Memory B cell (primary cell): ENCODE measurements at places on chromosomes 7 and 10.

- DNase-seq = no peak
- peaks cover 21% of the 10 kb centered on the region for H3K4me1 ChIP-seq
- peaks cover 4% of the 10 kb centered on the region for H3K27me3 ChIP-seq
- no peak overlapping the region for H3K27ac ChIP-seq
- H3K4me3 ChIP-seq = no peak overlapping the region
- H3K36me3 ChIP-seq = no peaks in the 10 kb centered on the region
Measured at GRCh38 chr7:106018566-106019469, 55.8 kb downstream of the CDHR3 start.

DNA sequence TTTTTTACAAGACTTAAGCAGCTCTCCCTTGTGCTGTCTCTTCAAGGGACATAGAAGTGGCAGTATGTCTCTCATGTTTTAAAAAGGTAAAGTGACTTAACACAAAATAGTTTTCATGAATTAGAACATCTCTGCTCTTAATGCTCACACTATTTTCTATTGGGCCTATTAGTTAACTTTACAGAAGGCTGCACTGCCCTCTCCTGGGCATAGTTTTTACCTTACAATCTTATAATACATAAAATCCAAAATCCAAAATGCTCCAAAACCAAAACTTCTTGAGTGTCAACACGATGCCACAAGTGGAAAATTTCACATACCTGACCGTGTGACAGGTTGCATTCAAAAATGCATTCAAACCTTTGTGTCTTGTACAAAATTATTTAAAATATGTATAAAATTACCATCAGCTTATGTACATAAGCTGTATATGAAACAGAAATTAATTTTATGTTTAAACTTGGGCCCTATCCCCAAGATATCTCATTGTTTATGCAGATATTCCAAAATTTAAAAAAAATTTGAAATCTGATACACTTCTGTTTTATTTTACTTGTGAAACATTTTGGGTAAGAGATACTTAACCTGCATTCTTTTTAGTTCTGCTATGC, 25.8 kb downstream of the TES start:
- no peak overlapping the region for H3K4me3 ChIP-seq
- peak; percentile 48 for DNase-seq
- H3K27ac ChIP-seq = no peak overlapping the region
- no peaks in the 10 kb centered on the region for H3K27me3 ChIP-seq
- H3K4me1 ChIP-seq = peaks cover 17% of the 10 kb centered on the region

DNA sequence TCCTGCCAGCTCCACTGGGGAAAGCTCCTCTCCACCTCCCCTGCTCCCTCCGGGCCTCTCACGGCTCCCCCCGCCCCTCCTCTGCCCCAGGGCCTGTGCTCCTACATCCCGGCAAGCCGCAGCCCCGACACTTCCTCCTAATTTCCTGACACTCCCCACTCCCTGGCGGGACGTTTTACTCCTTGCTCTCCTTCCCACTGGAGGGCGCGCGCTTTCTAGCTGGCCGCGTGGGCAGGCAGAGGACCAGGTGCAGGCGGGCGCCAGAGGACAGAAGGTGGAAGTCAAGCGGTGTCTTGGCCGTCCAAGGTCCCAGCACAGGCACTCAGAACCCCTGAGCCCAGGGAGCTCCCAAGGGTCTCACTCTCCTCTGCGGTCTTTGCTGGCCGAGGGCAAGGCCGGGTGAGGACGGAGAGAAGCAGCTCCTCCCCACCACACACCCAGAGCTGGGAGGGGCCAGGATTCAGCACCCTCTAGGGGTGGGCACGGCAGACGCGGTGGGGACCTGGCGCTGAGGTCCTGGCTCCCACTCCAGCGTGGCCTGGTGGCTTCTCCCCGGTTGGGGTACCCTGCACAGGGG, 19.1 kb downstream of the ADAM8 start:
- H3K27ac ChIP-seq = peak overlapping the region; percentile 56
- peaks cover 2% of the 10 kb centered on the region for H3K27me3 ChIP-seq
- H3K36me3 ChIP-seq = no peaks in the 10 kb centered on the region
- peak overlapping the region; percentile 62 for H3K4me3 ChIP-seq
- no peak for DNase-seq

- DNase-seq = no peak
- no peak overlapping the region for H3K4me3 ChIP-seq
- H3K36me3 ChIP-seq = no peaks in the 10 kb centered on the region
- H3K27me3 ChIP-seq = no peaks in the 10 kb centered on the region
- no peaks in the 10 kb centered on the region for H3K4me1 ChIP-seq
Measured at GRCh38 chr10:51301644-51302043, 227.4 kb downstream of the PRKG1 start.
